ENCODE measurements at places on chromosomes 2 and 18.

DNA sequence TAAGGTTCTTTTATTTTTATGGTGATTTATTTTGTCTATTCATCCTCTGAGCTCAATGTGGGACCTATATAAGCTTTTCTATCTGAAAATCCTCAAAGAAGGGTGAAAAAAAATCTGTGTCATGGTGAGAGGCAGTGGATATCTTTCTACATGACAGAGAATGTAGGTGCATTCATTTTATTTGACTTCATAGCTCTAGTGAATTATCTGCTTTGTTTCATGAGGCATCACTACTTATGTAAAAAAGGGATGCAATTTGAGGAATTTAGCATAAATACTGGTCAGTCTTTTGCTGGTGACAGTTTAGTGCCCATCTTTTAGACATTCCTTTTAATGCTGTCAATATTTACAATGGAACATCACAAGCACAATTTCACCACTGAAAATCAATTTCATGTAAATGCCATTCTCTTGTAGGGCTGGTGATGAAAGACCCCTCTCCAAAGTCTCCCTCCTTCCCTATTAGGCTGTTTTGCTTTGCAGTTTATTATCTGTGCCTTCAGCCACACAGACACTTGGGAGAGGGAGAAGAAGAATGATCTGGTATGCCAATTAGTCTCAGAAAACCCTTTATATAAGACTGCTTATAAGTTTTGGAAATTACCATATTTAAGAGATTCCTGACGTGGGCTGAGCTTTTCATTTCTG is 148.3 kb upstream of the NXPH2 start:
- DNase-seq = no peak

DNA sequence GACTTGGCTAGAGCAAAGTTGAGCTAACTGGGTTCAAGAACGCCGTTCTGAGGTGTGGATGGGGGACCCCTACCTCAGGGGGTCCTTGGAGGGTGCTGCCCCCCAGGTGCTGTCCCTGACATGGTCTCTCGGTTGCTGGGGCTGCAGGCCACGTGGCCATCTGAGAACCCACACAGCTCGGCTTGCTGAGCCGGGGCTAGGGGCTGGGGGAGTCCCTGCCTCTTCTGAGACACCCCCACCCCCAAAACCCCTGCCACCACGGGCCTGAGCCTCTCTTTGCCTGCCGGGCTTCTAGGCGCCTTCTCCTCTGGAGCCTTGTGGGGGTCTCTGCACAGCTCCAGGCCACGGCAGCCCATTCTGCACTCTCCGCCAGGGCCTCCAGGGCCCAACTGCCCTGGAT is 52.0 kb upstream of the LAMA1 start:
- no peak for DNase-seq

GRCh38 chr2:105070010-105070865 is 32.4 kb downstream of the MRPS9 start:
- DNase-seq = no peak

- DNase-seq = no peak
Observed at GRCh38 chr2:86781363-86781762, 9.3 kb downstream of the CD8A start.

GRCh38 chr18:79397247-79397829 is 1.6 kb downstream of the NFATC1 start:
- no peak for DNase-seq

DNA sequence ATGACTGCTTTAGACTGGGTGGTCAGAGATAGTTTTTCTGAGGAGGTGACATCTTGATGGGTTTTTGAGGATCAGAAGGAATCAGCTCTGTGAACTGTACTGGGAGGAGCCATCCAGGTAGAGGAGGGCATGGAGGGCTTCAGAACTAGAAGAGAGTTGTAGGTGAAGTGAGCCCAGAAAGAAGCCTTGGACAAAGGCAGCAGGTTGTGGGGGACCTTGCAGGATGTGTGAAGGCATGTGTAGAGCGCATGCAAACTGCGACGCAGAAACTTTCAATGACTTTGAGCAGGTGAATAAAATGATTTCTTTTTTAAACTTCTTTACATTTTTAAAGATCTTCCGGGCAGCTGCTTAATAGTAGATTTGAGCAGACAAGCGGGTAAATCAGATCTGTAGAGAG is 83.9 kb upstream of the SIX2 start:
- no peak for DNase-seq

DNA sequence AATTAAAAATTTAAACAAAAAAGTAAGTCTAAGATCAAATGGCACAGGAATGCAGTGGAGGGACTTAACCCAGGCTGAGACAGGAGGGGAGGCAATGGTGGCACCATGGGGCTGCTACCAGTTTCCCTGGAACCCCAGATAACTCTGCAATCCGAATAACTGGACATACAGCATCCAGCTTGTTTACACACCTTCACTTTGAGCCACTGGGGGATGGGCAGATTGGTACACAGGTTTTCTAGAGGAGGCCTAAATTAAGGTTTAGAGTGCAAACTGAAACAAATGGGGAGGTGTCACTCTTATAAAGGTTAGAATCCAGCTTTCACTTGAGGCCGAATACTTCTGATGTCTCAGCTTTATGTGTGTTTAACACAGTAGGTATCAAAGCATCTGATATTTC is 189.3 kb upstream of the FN1 start:
- no peak for DNase-seq

DNA sequence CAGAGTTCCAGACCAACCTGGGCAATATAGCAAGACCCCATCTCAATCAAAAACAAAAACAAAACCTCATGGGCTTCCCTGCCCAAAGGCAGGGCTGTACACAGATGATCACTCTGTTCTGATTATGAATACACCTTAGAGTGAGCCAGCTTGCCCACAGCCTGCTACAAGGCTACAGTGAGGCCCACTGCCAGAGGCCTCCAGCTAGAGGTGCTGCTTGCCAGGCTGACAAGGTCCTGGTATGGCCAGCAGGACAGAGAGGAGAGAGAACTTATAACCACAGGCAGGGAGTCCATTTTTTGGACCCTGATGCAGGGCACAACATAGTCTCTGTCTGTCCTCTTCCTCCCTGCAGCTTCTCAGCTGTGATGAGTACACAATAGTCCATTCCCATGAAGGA is 41.5 kb downstream of the KANSL3 start:
- DNase-seq = no peak

- DNase-seq = no peak
Observed at GRCh38 chr2:49154140-49154539, at the start of gene FSHR. Gene FSHR, minus strand, starts transcription at chr2:49154515. Its CDS starts 98 bp downstream, at chr2:49154417.

- no peak for DNase-seq
Observed at GRCh38 chr18:6482198-6482977, 67.7 kb upstream of the L3MBTL4 start.

- no peak for DNase-seq
Observed at GRCh38 chr2:165373278-165374010, 96.1 kb upstream of the CSRNP3 start.

GRCh38 chr18:58321986-58322385 is 278.0 kb downstream of the NEDD4L start:
- DNase-seq = no peak

DNA sequence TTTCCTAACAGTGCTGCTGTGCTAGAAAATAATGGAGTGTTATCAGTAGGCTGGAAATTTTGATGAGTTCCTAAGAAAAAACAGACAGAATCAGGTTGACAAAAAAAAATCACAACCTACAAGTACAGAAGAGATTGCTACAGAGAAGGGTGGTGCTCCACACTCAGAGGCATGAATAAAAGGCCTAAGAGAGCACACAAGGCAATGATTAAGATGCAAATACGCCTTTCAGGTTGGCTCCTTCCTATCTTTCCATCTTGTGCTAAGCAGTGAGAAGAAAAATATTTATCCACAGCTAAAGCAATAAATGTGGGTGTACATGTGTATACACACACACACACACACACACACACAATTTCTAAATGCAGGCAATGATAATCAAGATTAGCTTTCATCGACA is 130.6 kb upstream of the UBE2E3 start:
- no peak for DNase-seq

- DNase-seq = no peak
Observed at GRCh38 chr2:104473546-104473945, 380.4 kb upstream of the POU3F3 start.

DNA sequence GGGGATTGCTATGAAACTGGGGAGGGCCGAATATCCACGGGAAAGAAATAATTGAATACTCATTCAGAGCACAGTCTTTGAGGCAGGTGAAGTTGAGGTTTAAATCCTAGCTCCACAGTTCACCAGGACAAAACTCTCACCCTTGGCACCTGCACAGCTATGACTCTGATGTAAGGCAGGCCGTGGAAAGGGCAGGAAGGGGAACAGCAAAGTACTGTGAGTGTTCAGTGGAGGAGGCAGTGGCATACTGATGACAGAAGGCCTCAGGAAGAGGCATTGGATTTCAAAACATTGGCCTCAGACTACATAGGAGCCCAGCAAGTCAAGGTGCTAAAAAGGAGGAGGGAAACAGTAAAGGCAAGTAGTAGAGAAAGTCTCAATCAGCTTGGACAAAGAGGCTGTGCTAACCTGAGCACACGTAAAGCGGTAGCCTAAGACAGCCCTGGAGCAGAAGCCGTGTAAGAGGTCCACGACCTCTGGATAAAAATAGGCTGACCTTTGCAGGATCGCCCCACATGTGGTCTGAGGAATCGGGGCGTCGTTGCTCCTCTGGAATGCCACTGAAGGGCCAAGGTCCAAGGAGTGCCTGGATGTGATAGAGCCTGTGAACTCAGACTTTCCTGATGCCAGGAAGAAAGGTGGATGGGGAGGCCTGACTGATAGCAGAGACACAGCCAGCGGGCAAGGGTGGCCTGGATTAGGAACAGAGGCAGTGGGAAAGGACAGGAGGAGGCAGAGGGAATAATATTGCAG is 243.6 kb downstream of the PID1 start:
- DNase-seq = no peak

DNA sequence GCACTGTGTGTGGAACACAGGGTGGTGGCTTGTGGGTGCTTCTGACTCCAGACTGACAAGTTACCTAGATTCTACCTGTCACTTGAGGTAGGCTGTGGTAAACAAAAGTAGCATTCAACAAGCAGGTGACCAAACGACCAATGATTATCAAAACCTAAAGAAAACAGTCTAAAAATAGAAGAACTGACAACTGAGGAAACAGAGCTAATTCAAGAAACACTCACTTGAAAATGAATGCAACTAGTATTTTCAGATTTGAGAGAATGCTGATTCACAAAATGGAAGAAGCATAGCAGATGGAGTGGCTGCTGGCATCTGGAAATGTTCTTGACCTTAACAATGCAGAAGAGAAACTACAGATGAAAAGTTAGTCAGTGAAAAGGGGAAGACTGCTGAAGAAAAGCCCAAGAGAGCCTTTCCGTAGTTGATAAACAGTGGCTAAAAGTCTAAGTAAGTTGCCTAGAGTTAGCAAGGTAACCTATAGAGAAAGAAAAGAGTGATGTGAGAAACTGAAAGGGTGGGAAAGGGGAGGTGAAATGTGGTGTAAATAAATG is 170.4 kb downstream of the NCK2 start:
- no peak for DNase-seq

DNA sequence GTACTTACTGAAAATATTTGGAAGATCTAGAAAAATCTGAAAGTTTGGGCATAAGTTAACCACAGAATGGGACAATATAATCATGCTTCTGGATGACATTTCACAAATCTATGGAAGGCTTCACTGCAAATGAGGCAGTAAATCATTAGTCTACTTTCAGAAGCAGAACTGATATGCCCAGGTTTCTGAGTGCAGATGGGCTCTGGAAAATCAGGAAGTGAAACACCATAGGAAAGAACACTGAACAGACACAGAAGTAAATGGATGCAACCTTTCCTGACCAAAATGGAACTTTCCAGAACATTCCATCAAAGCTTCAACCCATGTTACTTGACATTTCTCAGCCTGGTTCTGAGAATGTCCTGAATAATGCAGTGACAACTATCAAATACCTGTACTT is 55.1 kb downstream of the KCNG3 start:
- DNase-seq = no peak

- DNase-seq = no peak
Observed at GRCh38 chr2:54287532-54287931, 31.5 kb upstream of the TSPYL6 start.

DNA sequence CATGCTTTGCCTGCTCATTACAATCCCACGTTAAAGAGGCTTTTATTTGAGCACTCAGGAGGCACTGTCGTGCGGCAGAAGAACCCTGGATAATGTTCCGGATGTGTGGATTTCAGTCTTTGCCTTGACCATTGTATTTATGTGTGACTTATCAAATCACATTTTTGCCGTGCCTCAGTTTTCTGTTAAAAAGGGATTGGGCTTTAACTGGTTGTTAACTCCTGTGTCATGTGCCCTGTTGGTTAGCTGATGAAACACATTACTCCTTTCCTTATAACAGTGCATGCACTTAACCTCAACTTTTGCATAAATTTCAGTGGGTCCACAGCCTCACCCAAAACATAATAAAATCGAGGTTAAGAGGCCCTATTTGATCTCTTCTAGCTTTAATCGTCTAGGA is 52.7 kb downstream of the NAB1 start:
- DNase-seq = no peak

DNA sequence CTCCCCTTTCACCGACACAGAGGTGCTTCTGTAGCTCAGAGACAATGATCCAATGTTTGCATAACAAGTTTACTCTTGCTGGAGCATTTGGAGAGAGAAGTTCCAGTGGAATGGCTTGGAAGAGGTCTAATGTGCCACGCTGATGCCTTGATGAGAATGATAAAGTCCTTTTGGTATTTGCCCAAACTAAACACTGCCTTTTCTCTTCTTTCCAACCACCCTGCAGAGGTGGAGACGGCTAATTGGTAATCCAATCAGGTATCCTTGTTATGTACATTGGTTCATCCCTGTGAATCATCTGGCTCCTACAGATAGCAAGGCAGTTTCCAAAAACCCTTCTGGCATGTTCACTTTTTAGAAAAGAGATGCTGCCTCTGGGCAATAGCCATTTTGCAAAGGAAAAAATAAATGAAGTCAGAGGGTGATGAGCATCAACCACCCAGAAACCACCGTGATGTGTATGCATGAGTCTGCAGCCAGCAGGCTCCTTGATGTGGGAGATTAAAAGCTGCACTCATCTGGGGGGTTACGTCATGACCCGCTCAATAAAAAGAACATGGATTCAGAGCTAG is 40.6 kb downstream of the KIAA2012 start:
- no peak for DNase-seq

GRCh38 chr2:151857650-151858049 is 29.4 kb upstream of the ARL5A start:
- no peak for DNase-seq

- no peak for DNase-seq
Observed at GRCh38 chr18:58148954-58149471, 105.0 kb downstream of the NEDD4L start.
